ENCODE measurements at places on chromosomes 16 and 17.

DNA sequence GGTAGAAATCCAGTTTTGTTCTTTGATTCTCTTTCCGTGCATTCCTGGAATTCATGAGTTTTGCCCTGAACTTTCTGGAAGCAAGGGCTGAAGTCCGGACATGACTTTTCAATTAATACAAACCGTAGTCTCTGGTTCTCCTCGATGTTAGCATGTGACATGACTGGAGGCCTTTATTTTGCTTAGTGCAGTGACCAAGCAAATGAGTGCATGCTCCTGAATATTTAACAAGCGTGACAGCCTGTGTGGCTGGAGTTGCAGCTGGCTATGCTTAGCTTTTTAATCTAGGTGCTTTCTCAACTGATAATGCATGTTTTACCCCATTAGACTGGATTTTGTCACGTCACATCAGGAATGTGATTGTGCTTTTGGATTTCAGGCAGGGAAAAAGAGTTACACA is 302.1 kb downstream of the MAP2K6 start:
- no peak for DNase-seq

DNA sequence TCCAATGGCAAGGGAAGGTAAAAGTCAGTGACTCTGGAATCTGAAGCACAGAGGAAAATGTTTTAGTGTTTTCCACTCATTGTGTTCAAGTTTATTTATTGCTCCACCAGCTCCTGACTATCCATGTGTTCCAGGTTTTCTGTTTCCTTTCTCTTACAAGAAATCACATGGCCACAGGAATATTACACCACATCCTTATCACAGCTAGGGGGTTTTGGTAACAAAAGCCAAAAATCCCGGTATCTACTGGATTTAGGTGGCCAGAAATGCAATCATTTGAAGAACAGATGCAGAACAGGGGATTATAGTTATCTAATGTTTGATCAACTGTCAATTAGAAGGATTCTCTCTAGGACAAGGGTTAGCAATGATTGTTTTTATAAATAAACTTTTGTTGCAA is 47.9 kb downstream of the STH start:
- DNase-seq = no peak

GRCh38 chr16:5075637-5076036 is 4.0 kb downstream of the ALG1 start:
- no peak for DNase-seq

GRCh38 chr17:34542700-34543336 is 36.6 kb upstream of the TMEM132E start:
- no peak for DNase-seq

DNA sequence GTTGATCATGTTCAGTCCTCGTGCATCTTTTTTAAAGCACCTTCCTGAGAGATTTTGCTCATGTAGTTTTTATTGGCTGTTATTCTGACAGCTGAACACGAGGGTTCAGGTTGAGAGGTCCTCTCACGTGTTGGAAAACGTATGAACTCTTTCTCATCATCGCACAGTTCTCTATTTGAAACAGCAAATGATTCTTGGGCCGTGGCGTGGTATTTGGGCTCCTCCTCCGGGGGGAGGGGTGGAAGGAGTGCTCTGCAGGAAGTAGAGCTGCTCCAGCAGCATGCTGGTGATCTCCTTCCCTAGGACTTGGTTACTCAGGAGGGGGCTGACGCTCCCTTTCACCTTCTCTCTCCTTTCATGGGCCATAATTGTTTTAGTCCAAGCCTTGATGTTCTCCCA is 70.4 kb downstream of the KSR1 start:
- DNase-seq = no peak

DNA sequence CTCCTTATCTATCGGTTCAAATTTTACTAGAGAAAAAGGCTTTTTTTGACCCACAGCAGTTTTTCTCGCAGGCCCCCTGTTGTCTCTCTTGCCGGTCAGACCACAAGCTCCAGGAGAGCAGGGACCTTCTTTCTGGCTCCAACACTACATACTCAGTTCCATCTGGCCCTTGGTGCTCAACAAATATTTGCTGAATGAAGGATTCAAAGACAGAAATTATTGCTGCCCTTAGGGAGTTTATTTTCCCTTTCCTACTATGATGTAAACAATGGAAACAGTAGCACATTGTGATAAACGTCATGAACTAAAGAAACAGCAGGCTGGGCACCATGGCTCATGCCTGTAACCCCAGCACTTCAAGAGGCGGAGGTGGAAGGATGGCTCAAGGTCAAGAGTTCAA is 59.0 kb upstream of the ATP2A3 start:
- DNase-seq = no peak

DNA sequence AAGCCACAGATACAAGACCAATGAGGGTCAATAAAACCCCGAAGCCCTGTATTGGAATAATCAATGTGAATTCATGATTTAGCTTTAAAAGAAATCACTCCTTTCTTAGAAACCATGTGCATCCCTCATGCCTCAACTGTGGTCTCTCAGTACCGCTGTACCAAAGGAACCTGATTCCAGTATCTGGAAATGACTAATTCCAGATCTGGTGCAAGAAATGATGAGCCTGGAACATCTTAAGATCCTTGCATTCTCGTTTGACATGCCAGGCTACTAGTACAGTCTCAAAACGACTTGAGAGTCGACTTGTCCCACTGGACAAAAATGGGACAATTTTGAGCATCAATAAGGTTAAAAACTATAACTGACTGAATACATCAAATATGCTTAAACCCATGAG is 21.2 kb downstream of the USP31 start:
- no peak for DNase-seq

- no peak for DNase-seq
Measured at GRCh38 chr17:78939615-78940014, 14.4 kb upstream of the TIMP2 start.

- DNase-seq = no peak
Measured at GRCh38 chr16:50521246-50521900, 26.8 kb upstream of the NKD1 start.

DNA sequence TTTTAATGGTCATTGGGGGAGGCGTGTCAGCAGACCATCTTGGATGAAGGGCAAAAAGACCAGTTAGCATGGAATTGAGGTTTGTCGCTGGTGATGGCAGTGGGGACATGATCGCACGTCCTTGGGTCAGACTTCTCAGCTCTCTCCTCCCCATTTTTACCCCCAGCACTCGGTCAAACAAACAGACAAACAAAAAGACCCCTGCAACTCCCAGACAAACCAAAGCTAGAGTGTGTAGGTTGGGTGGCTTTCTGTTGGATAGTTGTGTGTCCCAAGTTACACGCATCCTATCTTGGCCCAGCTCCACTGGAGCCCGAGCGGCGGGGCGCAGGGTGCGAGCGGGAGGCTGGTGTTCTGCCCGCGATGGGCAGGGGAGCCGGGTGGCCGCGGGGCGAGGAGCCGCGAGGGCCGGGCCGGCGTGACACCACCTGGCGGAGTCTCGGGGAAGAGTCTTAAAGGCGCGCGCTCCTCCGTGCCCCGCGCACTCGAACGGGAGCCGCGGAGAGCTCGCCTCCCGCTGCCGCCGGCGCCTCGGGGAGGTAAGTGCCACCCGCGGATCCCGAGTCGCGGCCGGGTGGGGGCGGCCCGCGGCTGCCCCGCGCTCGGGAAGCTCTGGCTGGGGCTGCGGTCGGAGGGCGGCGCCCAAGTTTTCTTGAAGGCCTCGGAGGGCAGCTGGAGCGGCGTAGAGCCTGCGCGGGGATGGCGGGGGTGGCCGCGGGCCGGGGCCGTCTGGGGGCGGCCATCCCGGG is 18.5 kb upstream of the NTN1 start:
- no peak for DNase-seq

DNA sequence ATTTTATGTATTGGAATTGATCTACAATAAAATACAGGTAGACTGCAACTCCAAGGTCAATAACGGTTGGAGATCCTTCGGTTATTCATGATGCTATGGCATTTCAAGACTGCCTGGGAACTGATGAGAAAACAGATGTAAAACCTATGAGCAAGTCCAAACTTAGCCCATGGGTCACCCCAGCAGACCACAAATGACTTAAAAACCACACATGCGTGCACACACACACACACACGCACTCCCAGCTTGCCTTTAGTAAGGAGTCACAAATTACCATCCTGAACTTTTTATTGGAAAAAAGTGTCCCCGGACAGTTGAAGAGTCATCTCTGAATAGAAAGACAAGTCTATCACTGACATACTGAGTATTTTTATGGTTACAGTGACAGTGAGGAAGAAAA is 26.7 kb downstream of the TRIM25 start:
- DNase-seq = no peak

GRCh38 chr17:7894226-7894625 is 5.6 kb downstream of the CHD3 start:
- DNase-seq = no peak

GRCh38 chr17:63178530-63178929 is 212.5 kb downstream of the TANC2 start:
- DNase-seq = no peak

DNA sequence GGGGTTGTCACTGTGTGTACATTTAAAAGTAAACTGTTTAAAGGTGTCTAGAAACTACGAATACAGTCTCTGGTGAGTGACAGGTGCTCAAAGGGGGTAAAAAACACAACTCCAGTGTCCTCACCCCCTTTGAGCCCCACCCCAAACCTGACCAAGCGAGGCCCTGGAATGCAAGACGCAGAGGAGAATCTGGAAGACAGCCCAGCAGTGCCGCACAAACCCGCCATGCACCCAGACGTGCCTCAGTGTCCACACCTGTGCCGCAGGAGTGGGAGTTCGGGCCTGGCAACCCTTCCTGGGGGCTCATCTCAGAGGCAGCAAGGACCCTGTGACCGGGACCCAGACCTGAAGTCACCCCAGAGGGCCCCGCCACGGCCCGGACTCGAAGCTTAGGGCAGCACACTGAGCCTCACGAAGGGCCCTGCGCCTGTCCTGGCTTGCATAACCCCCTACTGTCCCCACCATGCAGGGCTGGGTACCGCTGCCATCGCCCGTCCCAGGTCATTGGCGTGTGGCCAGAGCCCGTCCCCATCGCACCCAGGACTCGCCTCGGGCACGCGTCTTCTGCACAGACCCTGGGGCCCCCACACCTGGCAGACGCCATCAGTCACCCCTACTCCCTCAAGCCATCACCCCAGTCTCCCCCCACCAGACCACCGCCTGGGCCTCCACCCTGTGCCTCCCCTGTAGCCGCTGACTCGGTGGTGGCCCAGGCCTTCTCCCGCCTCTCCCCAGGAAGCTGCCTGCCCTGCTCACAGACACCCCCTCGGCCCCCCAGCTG is 33.0 kb upstream of the ZC3H18 start:
- no peak for DNase-seq

GRCh38 chr17:1797323-1797722 is 32.4 kb downstream of the SMYD4 start:
- DNase-seq = no peak

- DNase-seq = no peak
Measured at GRCh38 chr17:30556374-30557332, 79.4 kb downstream of the GOSR1 start.

DNA sequence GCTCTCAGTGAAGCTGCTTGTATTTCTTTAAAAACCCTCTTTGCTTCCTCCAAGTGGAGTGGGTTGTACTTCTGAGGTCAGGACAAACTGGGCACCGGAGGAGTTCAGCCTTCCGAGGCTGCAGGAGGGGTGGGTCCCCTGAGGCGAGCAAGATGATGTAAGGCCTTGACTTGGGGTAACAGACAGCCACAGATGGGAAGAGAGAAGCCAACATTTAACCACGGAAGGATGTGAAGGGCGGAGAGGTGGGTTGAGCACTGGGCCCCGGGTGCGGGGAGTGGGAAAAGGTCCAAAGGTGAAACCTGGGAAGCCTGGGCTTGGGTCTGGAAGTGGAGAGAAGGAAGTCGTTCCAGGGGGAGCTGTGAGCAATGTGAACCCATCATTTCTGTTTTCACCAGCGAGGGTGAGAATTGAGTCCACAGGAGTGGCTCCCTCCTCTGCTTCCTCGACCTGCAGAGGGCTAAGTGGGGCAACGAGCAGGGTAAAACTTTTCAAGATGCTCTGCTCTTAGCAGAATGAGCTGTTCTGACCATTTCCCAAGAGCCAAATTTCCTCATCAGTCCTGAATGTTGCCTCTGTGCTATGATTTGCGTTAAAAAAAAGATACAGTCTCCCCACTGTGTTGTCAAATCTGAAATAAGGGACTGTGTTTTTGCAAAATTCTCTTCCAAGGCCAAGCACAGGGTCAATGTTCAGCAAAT is 137.7 kb upstream of the CRHR1 start:
- DNase-seq = no peak

DNA sequence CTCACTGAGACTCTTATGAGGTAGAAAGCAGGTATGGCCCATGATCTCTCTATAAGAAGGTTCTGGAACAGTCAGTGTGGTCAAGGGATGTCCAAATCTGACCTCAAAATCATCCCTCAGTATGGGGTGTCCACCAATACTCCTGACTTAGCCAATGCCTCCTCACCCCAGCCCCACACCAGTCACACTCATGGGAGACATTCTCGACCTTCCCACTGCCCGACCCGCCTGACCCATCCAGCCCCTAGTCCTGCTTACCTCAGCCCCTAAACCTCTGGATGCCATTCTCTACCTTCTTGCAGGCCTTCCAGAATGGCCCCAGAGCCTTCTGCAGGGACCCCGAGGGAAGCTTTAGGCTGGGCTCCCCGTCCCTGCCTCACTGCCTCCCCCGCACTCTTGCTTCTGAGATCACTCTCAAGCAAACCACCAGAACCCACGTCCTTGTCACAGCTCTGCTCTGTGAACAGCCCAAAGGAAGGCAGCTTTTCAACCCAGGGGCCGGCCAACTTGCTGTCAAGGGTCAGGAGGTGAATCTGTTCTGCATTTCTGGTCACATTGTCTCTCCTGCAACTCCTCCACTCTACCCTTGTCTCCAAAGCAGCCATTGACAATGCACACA is 44.9 kb upstream of the RBFOX3 start:
- DNase-seq = no peak

DNA sequence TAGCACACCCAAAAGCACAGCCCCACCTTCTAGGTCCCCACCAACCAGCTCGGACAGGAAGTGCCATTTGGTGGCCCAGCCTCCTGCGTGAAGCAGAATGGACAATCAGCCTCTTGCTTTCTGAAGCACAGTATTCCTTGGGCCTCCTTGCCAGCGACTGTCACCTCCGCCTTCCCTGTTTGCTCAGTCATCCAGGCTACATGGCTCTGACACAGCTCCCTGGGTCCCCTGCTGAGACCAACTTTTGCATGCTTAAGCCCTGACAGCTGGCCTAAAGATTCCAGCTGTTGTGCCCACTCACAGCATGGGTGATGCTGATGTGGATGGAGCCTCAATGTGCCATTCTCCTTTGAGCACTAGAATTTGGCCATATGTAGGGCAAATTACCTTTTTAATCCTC is 4.5 kb upstream of the CACNG5 start:
- no peak for DNase-seq

- no peak for DNase-seq
Measured at GRCh38 chr17:78717431-78717980, 64.6 kb downstream of the CYTH1 start.
